Posterior vena cava (tissue), 2 donors: ENCODE measurements at places on chromosomes 7 and 10. TPM values are rescaled to one million over a fixed set of nuclear protein-coding genes. Genes with fewer than 3 reads are reported as not detected.

SPACDR gene
- not detected for total RNA-seq

CYP3A7 gene
- not detected for total RNA-seq

CHRM2 gene
- not detected for total RNA-seq

DOCK1 gene
- total RNA-seq = 50.8 TPM

FFAR4 gene
- 0.56 TPM for total RNA-seq

HMX3 gene
- total RNA-seq = not detected

AEBP1 gene
- total RNA-seq = 783 TPM

PLAU gene
- 36.7 TPM for total RNA-seq

HTR7 gene
- total RNA-seq = 1.0 TPM

DNA sequence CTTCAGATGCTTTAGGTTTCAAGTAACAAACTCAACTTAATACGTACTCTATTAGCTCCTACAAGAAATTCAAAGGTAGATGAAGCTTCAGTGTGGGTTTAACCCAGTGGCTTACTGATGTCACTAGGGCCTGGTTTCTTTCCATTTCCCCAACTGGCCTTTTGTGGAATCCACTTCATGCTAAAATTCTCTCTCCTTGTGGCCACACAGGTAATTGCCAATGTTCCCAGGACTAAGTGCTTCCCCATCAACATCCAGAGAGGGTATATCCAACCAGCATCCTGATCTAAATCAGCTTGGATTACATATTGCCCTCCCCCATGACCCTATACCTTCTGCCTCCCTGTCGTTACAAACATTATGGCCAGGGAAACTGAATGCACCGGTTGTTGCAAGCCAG lies 10.7 kb downstream of the FBXL13 start:
- no peak for DNase-seq

- DNase-seq = no peak
Measured at GRCh38 chr7:16804674-16805439, at the start of gene AGR2. Gene AGR2 (minus strand): TSS chr7:16804999. CDS start chr7:16801796, 3,203 bp downstream.

- no peak for DNase-seq
Measured at GRCh38 chr7:39465055-39465929, 100.9 kb upstream of the YAE1 start.

DNA sequence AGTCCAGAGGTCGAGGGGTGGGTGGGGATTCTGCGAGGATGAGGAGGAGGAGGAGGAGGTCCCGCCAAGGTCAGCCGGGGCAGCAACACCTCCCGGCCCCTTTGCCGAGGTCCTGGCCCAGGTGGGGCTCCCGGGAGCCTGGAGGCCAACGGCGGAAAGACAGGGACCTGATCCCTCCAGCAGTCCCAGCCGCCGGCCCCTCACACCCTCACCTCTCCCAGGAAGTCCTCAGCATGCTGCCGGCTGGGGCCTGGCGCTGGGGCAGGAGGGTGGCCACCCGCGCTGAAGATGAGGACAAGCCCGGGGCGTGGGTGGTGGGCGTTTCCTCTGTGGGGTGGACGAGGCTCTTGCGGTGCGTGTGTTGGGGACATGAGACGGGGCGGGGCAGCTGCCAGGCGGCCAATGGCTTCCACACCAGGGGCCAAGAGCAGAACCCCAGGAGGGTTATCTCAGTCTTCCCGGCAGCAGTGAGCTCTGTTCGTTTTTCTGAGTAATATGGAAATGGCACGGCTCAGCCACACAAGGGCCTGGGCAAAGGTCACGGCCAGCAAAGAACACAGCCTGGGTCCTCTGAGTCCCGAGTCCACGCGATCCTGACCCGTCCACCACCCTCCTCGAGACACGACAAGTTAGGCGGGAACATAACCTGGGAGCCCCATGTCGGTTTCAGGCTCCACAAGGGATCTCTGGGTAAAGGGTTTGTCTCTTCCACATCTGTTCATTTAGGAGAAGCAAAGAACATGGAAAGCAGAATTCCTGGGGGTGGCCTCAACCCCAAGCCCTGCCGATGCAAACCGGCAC lies 82.9 kb upstream of the PDGFA start:
- peak; percentile 83 for DNase-seq

- no peak for DNase-seq
Measured at GRCh38 chr7:38831259-38831996, 77.6 kb downstream of the VPS41 start.

DNA sequence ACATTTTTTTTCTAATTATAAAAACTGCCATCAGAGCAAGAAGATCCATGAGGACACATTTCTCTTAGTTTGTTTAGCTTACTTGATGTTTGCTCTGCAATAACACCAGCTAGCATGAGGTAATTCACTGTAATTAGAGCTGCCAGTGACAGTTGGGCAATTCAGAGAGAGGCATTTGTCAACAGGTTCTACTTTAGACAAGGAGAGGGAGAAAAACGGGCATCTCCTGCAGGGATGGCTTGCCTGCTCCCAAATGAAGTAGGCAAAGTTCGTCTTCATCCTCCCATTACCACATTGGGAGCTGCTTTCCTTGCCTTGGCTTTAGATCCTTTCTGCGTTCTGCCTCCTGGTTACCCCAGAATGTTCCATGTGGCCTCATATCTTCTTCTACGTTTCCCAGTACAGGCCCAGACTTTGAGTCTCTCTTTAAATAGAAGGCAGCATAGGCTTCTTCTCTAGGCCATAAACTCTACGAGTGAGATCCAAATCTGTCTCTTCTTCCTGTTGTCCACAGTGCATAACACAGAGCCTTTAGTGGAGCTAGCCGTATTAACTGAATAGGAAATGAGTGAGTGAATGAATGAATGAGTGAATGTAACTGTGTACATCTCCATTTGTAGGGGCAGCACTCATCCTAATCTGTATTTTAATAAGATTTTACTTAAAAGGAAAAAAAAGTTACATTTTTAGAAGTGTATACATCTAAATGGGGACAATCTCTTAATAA lies 21.2 kb downstream of the ASB15 start:
- DNase-seq = no peak

- no peak for DNase-seq
Measured at GRCh38 chr10:94411304-94411703, 9.0 kb downstream of the TBC1D12 start.

DNA sequence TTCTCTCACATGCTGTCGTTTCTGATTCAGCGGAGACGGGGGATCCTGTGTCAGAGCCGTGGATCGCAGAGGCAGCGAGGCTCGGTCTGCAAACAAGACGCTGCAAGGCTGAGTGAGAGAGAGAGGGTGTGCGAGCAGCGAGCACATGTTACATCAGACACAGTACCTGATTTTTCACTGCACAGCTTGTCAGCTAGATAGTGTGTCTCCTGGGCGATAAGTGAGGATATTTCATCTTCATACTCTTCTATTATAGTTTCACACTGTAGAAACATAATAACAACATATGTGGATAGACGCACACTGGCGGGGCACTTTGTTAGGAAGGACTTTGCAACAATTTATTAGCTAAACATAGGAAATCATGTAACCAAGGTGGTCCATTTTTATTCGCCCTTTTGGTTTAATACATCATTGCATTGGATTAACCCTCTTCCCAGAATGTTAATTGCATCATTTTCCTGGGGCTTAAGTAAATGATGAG lies 39.5 kb downstream of the CNPY1 start:
- no peak for DNase-seq

DNA sequence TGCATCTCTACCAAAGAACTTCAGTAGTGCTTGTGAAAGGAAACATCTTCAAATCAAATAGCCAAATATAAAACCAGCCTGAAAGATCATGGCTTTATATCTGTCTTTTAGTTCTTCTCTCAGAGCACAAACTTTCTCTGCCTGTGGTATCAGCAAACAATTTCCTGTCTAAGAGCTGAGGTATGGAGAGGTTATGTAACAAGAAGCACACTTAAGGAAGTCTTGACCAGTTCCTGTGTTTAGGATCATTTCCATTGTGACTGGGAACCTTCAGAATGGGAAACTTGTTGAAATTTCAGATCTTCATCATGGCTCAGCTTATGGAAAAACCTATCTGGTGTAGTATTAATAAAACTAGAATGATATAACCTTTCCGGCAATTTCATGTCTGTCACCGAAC lies 148.8 kb downstream of the MBL2 start:
- DNase-seq = no peak

DNA sequence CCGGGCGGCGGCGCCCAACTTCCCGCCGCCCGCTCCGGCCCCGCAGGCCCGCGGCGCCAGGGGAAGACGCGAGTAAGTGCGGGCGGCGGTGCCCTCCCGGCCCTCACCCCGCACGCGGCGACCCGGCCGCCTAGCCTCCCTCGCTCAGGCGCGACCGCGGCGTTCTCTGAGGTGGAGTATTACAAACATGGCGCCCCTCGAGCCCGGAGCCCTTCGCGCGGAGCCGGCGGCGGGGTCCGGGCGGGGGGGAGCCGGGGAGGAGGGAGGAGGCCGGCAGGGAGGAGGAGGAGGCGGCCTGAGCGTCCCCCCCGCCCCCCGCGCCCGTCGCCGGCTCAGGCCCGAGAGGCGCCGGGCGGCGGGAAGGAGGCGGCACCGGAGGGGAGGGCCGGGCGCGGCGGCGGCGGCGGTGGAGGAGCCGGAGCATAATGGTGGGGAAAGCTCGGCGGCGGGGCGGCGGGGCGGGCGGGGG lies at the start of gene ZMYND11:
Gene ZMYND11, plus strand, starts transcription at position 324 of the 469 bp plus-strand sequence. CDS start 44,558 bp downstream, outside the sequence.
- peak; percentile 89 for DNase-seq

DNA sequence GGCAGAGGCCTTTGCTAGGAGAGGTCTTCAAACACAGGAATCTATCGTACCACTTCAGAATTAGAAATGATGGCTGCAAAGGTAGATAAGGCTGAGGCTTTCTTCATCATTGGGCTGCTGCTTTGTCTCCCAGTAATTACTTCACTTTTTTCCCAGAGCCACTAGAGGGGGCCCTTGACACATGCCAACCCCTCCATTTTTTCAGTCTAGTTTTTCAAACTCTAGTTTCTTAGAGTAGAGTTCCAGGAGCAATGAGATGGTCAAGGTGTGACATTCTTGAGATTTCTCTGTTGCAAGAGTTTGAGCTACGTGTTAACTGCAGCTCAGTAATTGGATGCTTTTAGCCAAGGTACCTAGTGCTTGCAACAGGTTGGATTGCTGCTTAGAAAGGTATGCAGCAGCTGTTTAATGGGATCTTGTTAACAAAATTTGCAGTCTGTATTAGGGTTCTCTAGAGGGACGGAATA lies 33.8 kb upstream of the RBM20 start:
- no peak for DNase-seq

DNA sequence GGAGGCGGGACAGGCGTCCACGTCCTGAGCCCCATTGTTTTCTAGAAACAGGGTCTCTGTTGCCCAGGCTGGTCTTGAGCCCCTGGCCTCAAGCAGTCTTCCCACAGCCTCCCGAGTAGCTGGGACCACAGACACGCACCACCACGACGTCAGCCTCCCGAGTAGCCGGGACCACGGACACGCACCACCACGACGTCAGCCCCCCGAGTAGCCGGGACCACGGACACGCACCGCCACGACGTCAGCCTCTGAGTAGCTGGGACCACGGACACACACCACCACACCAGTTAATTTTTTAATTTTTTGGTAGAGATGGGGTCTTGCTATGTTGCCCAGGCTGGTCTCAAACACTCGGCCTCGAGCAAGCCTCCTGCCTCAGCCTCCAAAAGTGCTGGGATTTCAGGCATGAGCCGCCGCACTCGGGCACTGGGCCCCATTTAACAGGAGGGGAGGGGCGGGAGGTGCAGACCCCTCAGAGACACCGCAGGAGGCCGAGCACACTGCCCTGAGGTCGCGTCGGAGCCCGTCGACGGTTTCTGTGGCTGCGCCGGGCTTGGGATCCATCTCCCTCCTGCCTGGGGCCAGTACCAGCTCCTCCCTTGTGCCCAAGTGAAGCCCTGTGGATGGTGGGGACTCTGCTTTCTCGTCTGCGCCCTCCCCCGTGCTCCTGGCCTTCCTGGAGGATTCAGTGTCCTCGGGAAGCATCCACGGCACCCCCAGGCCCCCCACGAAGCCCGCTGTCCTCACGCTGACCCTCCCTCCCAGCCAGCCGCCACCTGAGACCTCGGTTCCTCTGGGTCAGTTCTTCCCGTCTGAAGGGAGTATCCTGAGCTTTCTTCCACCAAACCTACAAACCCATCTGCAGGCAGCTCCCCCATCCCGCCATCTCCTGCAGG lies 13.0 kb downstream of the FAM20C start:
- peak; percentile 93 for DNase-seq

- no peak for DNase-seq
Measured at GRCh38 chr10:78894841-78895195, 173.9 kb upstream of the ZMIZ1 start.

DNA sequence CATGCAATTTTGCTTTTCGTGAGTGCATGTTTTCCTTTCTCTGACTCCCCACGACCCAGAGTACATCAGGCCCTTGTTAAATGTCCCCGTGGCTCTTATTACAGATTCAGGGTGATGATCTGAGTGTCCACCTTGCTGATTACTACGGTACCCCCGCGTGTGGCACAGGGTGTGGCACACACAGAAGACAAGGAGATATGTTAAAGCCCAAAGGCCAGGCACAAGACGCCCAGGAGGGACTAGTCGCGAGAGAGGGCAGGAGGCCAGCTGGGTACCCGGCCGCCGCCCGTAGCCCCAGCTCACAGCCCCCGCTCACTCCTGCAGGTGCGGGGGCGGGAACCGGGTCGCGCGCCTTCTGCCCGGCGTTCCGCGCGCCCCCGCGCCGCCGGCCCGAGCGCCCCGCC lies 281 bp upstream of the EXOC6 start:
- no peak for DNase-seq

DNA sequence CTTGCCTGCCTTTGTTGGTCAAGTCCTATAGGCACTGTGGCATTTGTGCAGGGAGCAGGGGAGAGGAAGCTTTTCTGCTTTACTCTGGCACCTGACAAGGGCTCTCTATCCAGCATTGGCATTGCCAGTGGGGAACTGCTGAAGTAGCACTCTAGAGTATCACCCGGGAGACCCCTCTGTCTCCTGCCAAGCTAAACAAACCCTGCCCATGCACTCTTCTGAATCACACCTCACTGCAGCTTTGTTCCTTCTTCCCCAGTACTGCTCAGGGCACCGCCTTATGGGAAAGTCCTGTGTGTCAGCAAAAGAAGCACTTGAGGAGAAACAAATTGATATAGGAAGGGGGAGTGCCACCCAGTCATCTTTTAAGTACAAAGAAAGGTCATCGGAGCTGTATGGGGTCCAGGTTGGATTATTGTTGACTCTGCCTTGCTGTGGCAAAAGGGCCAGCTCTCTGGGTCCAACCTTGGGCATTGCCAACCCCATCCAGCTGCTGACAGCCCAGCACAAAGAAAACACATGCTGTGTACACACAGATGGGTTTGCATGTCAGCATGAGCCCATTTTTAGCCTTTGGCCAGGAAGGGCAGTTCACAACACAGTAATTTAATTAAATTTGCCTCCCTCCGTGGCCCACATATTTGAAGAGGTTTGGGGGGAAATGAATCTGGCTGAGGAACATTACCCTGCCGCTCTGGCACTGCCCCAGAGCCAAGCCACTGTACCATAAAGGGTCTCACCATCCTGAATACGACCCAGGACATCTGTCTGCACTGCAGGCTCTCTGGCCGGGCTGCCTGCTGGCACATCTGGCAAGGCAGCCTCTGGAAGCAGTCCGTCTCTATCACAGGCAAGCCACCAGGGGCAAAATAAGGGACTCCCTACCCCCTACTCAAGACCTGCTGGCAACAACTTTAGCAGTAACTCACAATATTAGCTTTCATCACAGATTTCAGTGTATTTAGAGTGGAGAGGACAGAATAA lies 13.1 kb downstream of the LRRC4 start:
- no peak for DNase-seq
